ENCODE measurements at places on chromosomes 1 and 21.

DNA sequence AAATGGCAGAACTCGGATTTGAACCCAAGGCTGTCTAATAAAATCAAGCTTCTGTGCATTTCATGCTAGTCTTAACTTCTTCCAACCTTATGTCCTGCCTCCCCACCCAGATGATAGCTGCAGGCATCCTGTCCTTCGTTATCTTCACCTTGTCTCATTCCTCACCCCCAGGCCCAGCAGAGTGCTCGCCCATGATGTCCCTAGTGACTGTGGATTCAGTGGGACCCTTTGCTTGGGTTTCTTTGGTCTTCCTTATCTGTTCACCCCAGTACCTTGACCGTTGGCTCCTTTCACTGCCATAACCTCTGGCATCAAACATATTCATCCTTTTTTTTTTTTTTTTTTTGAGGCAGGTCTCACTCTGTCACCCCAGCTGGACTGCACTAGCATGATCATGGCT, 5.6 kb upstream of the BSDC1 start:
- DNase-seq: no peak

DNA sequence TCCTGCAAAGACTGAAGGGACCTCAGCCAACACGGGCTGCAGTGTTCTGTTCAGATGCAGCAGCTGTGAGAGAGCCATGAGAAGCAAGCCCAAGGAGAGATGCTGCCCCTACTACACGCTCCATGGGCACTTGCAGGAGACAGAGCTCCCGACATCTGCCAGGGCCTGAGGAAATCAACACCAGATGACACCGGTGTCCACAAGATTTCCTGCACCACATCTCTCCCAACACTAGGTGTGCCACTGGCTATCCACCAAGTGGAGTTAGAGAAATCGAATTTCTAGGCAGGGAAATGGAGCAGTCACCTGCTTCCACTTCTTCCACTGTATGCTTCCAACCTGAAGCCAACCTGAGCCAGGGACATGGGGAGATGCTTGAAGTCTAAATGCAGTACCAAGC, 445.3 kb downstream of the RWDD3 start:
- no peak for DNase-seq

- DNase-seq: no peak
Measured at GRCh38 chr1:53328541-53329499, 950 bp upstream of the LRP8 start.

DNA sequence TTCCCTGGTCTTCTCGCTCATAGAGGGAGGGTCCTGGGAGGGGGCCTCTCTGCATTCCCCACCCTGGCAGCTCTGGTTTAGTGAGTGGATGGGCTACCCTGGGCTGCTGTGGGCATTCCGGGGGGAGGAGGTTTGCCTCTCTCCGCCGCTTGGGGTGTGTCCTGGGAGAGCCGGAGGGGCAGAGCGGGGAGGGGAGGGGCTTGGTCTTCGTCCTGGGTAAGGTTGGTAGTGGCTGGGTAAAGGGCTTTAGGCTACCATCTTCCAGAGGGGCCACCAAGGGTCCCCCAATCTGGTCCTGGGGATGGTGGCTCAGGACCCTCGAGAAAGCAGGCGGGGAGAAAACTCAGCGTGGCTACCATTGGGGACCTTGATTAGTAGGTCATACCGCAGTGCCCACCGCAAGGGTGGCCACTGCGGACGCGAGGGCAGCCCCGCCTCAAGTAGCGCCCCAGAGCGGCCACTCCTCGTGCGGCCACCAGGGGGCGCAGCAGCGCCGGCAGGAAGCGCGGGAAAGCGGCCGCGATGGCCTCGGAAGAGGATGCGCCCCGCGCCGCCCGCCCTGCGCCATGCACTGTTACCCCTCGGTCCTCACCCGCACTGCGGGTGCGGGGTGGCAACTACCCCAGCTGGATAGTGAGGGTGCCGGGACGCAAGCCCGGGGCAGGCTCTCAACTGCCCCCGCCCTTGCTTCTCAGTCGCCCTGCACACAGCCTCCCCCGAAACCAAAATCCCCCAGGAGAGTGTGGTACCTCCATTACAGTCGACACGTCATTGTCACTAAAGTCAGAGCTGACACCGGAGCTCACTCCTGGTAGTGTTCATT, 44.1 kb upstream of the SLC25A33 start:
- peak; percentile 39 for DNase-seq

GRCh38 chr1:10208537-10208936, 1.8 kb upstream of the KIF1B start:
- DNase-seq: no peak

GRCh38 chr1:59199719-59200376, 97.0 kb upstream of the FGGY start:
- no peak for DNase-seq

DNA sequence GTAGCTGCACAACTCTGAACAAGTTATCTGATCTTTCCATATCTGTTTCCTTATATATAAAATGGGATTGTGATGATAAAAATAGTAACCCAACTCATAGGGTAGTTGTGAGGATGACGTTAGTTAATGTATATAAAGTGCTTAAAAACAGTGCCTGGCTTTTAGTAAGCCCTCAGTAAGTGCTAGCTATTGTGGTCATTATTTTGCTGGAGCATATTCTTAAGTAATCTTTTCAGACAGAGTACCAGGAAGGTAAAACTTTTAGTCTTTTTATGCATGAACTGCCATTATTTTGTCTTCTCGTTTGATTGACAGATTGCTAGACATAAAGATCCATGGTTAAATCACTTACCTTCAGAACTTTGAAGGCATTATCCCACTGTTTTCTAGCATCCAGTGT, 62.5 kb upstream of the SIM2 start:
- DNase-seq: no peak

DNA sequence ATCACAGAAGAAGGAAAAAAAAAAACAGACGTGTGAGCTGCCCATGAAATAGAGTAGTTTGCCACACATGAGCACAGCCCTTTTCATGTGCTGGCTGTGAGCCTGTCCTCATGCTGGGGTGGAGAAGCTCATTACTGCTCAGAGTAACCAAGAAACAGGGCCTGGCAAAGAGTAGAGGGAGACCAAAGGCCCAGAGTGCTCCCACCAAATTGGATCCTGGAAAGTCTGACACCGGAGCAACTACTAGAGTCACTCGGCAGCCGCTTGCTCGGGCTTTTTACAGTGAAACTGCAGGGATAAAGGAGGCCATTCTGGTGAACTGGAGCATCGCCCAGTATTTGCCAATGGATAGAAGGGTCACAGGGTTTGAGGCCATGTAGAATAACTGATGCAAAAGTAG, 64.4 kb upstream of the BARHL2 start:
- no peak for DNase-seq

DNA sequence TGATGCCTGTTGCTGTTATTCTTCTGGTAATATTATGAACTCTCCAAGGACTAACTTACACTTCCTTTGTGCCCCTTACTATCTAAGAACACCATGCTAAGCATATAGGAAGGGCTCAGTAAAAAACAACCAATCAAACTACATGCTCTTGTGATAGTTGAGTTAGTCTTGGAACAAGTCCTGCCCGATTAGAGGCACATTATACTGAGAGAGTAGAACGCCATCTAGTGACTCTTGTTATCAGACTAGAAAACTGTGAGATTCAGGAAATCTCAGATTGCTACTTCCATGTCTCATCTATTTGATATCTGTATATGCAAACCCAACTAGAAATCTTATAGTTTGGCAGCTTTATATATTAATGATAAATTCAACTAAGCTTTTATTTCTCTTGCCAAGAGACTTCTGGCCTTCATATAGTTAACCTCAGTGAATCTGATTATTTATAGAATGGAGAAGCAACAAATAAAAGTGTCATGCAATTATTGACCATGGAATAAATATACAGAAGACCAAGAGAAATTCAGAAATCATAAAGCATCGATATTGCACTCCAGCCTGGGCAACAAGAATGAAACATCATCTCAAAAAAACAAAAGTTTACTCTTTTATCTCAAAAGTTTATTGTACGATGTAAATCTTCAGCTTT, 7.8 kb upstream of the SRRM1 start:
- no peak for DNase-seq

DNA sequence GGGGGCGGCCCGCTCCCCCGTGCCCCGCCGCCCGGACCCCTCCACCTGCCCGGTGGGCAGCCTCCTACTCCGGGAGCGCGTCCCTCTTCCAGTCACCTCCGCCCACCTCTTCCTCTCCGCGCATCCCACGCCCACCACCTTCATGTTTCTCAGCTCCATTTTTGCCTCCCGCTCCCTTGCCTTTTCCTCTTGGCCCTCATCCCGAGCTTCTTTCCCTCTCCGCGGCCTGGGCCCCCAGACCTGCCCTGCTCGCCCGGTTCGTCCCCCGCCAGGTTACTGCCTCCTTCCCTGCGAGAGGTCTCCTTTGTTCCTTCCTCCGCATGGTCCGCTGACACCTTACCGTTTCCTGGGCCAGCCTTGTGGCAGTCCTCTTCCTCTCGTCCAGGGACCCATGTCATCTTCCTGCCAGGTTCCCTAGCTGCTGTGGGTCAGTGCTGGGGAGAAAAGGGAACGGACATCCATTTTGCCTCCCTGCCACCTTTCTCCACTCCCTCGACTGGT, 563 bp downstream of the QSOX1 start:
- DNase-seq: no peak

GRCh38 chr1:50980505-50980904, 10.5 kb downstream of the CDKN2C start:
- no peak for DNase-seq

DNA sequence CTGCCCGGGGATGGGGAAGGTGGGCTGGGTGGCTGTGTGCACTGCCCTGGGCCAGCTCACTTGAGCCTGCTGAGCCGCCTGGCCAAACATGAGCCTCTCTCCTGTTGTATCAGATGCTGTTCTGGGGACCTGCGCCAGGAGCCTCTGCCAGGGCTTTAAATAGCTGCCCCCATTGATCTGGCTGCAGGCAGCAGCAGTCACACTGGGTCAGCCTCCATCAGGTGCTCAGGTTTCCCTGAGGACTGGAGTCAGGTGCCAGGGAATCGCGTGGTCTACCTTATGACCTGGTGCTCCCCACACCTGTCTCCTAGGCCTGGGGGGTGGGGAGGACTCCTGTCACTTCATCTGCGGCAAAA, 700 bp upstream of the CCDC28B start:
- DNase-seq: no peak

GRCh38 chr1:171674431-171675405, 22.2 kb upstream of the MYOC start:
- DNase-seq: no peak

GRCh38 chr1:61083013-61083806, 849 bp downstream of the NFIA start:
- DNase-seq: no peak

GRCh38 chr1:228013131-228013934, 6.5 kb downstream of the WNT3A start:
- no peak for DNase-seq

DNA sequence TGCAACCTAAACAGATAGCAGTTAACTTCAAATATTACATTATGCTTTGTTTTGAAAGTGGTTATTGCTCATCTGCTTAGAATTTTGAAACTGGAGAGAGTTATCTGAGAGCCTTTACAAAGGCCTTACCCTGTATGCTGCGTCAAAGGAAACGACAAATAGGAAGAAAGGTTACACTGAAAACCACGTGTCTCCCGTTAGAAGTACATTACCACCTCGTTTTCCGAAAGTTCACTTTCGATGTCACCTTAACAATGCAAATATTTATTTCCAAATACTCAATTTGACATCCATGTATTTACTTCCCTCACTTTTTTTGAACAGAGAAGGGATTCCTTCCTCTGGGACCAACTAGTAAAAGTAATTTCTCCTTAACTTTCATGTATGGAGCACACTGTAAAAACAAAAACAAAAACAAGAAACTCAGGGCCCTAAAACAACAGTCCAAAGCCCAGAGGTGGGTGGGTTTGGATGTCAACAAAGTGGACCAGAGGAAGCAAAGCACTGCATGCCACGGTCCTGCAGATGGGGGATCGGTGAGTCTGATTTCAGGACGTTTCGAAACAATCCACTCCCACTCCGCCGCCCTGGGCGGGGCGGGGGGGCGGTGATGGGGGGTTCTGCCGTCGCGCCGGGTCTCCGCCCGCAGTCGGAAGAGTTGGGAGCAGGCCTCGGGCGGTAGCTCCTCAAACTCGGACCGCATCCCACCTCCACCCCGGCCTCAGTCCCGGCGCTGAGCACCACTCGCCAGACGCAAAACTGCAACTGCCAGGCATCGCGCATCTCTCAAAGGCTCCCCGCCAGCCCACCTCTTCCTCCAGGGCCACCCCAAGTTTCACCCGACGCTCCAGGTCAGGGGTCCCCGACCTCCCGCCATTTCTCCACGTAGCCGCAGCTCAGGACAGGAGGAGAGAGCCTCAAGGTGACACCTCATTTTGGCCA, 841 bp downstream of the ADSS2 start:
- peak; percentile 51 for DNase-seq

DNA sequence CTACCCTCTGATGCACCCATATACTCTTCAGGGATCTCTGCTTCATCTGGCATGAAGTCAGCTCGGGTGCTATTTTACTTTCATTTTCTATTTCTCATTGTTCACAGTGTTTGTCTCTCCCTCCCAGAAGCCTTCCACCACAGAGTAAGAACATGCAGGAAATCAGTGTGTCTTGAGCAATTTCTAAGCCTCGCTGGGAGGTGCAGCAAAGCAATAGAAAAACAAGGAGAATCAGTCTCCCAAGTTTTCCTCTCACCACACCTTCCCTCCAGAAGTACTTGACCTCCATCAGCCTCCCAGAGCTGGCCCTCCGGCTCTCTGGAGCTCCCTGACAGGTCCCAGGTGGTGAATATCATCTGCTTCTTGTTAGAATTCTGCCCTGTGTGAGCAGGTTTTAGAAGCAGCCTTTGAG, 594.7 kb upstream of the CAMK1G start:
- no peak for DNase-seq

- DNase-seq: no peak
Measured at GRCh38 chr1:14572861-14573260, 25.6 kb upstream of the KAZN start.

GRCh38 chr1:109269212-109269980, 13.5 kb downstream of the PSRC1 start:
- DNase-seq: no peak

DNA sequence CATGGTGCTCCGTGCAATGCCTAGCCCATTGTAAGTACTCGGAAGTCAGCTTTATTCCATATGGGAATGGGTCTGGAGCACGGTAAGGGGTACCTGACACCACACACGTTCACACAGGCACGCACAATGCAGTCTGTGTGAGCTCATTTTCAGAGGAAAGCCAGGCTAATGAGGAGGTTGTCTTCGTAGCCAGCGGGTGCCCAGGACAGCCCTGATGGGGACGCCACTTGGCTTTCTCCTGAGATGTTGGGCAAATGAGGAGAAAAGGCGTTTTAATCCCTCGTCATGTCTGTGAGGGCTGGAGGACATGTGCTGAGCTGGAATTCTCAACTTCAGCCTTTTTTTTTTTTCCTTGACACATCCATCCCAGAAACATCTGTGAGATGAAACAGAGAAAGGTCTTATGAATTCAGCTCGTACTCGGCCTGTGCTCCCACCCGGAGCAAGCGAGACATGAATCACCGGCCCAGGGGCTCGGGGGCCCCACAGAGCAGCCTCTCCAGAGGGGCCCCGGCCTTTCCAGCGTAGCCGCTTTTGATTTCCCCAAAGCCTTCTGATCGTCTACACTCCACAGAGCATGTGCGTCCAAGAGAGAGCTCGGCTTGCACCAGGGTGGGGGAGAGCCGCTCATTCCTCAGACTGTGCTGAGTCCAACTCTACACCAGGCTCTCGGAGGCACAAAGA, 125.1 kb downstream of the EPHB2 start:
- DNase-seq: no peak
